ENCODE measurements at places on chromosomes 3 and 15.
A peak's percentile ranks its signal among the peaks of the same experiment; 100 is the strongest.

DNA sequence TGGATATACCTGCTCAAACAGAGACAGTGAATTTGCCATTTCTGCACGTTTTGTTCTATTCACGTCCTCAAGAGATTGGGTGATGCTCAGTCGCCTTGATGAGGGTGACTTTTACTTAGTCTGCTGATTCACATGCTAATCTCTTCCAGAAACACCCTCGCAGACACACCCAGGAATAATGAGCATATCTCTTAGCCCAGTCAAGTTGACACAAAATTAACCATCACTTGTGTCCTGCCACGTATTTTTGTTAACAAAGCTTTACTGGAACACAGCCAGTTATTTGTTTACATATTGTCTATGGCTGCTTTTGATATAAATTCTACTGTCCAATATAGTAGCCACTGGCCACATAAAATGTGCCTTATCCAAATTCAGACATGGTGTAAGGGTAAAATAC is 218.3 kb downstream of the FHIT start:
- no peak for DNase-seq

DNA sequence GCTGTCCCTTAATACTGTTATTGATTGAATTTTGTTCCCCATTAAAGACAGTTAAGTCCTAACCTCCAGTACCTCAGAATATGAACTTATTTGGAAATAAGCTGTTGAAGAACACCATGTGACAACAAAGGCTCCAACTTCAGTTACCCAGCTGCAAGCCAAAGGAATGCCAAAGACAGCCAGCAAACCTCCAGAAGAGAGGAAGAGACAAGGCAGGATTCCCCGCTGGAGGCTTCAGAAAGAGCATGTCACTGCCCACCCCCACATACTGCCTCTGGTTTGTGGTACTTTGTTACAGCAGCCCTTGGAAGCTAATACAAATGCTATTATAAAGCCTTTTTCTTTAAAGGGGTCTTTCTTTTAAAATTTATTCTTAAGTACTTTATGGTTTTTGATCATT is 18.4 kb upstream of the NEK10 start:
- DNase-seq: no peak

DNA sequence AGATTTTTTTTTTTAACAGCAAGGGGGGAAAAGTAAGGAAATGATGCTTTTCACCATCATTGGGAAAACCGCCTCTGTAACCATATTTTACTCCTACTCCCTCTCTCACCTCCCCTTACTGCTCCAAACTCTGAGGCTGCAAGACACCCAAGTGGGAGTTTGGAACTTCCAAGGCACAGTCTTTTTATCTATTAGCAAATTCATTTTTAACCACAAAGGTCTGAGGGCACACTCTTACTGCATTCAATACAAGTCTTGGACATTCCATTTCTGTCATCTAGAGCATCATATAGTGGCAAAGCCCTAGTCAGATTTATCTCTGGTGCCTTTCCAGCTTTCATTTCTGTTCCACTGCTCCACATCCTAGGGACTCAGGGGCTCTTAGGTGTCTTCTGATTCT is 13.2 kb downstream of the FAM162A start:
- no peak for DNase-seq

DNA sequence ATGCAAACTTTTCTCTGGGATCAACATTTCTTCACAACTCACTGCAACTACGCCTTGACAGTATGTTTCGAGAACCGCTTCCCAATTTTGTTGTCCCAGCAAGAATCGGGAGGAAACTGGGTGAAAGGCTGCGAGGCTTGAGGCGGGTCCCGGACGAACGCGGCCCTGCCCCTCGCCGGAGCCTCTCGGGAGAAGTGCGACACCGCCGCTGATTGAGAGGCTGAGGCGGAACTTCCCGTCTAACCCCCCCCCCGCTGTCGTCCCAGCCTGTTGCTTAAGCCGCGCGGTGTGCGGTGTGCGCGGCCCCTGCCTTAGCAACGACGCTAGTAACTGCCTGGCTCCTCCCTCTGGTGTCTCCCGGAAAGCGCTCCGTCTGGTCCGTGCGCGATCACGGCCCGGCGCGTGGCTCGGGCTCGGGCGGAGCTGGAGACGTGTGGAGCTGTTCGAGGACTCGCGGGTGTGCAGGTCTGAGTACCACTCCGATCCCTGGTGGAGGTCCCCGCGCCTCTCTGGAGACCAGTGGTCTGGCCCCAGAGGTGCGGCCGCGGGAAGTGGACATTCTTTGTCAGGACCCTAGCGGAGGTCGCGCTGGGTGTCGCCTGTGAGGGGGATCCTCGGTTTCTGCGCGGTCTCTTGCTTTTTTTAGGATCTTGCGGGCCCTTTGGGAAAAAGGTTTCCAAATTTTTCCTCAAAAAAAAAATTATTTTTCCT is at the start of the genes DTWD1 and FAM227B:
DTWD1 (plus strand) TSS at position 391 of the 711 bp plus-strand sequence. CDS start 4,120 bp downstream, outside the sequence.
FAM227B (minus strand) TSS at position 161 of the 711 bp plus-strand sequence. CDS start 5,647 bp downstream, outside the sequence.
- peak; percentile 95 for DNase-seq

DNA sequence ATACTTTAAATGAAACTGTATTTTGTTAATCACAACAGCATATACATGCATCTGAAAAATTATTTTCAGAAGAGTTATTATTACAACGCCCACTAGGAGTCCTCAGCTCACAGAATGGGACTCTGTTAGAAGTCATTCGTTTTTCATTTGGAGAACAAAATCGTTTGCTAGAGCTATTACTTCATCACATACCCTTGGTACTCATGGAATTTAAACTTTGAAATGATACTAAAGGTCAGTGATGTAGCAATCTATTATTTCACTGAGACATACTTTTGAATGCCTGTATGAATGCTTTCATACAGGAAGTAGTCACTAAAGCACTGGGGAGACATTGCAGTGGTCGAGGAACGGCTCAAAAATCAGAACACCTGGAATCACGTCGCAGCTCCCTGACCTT is 198.1 kb downstream of the MBNL1 start:
- DNase-seq: no peak

- DNase-seq: peak; percentile 82
Observed at GRCh38 chr15:68637767-68638404, 59.1 kb downstream of the CORO2B start.

GRCh38 chr15:41025393-41025792 is 72.1 kb downstream of the CHAC1 start:
- no peak for DNase-seq

DNA sequence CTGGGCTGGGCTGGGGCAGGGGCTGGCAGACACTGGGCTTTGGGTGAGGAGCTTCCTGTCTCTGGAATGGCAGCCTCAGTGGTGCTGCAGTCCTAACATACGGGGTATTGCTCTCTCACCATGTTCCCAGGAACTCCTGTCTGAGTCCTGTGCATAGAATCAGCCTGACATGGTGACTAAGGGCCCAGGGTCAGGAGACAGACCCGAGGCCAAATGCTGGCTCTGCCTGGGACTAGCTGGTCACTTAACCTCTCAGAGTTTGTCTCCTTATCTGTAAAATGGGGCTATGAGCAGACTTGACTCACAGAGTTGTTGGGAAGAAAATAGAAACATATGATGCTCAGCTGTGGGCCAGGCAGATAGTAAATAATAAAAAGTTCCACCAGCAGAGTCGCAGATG is 28.3 kb downstream of the PRKCD start:
- DNase-seq: no peak

GRCh38 chr3:112759210-112759609 is 87.5 kb downstream of the CD200R1L start:
- no peak for DNase-seq

- no peak for DNase-seq
Observed at GRCh38 chr3:30747771-30748281, 141.4 kb downstream of the TGFBR2 start.

- no peak for DNase-seq
Observed at GRCh38 chr3:51955893-51956770, 951 bp downstream of the GPR62 start.

DNA sequence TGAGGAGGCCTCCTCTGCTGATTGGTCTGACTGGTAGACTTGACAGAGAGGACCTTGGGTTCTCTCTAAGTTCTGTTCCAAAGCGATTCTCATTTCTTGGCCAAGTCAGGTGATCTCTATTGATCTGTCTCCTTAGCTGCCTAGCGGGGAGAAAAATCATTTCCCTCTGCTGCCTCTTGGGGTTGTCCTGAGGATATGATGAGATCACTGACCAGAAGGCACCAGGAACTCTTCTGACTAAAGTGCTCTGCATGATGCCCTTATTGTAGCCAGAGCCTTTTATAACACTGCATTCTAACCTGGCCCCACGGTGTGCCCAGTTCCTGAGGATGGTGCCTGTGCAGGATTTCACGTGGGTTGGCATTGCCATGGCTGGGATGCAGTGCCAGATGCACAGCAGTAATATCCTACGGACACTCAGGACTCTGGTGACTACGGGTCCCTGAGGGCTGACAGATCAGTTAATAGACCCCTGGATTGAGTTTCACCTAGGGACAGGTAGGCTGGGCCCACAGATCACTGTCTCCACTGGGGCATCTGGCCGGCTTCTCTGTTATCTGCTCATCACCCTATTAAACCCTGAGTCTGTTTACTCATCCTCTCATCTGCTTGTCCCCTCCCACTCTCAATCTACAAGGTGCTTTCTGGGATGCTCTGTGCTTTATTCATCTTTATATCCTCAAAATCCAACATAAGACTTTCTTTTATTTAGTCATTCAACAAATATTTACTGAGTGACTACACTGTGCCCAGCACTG is 3.9 kb upstream of the HEG1 start:
- DNase-seq: no peak

DNA sequence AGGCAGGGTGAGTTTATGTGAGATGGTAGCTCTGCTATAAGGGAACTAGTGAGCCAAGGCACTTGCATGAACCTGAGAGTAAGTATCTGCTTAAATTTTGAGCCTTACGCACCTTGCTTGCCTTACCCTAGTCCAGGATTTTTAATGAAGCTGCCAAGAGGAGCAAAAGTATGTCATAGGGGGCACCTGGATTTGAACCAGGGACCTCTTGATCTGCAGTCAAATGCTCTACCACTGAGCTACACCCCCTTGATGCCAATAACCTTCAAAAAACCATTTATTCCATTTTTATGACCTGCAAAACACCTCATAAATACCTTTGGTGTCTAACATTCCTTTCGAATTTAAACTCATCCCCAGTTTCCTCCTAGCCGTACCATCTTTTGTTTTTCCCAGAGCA is 88.3 kb upstream of the ACP3 start:
- no peak for DNase-seq

GRCh38 chr3:32667072-32667582 is 17.9 kb upstream of the CNOT10 start:
- DNase-seq: no peak

DNA sequence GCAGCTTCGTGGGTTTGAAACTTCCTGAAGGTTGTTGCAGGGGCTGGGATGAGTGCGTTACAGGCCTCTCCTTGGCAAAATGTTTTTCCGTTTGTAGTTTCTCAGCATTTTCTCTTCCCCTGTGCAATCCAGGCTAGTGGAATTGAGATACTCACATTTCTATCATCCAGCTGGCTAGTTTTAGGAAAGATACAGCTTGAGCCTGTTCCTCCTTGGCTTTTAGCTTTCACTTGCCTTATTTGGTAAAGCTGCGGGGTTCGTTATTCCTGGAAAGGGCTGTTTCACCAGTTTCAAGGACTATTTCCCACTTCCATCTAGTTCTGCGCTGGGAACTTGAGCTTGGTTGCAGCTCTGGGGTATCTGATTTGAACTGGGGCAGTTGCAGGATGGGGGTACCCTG is 90.3 kb downstream of the ITPR1 start:
- DNase-seq: no peak

GRCh38 chr3:3110749-3111361 is 681 bp upstream of the IL5RA start:
- DNase-seq: no peak

DNA sequence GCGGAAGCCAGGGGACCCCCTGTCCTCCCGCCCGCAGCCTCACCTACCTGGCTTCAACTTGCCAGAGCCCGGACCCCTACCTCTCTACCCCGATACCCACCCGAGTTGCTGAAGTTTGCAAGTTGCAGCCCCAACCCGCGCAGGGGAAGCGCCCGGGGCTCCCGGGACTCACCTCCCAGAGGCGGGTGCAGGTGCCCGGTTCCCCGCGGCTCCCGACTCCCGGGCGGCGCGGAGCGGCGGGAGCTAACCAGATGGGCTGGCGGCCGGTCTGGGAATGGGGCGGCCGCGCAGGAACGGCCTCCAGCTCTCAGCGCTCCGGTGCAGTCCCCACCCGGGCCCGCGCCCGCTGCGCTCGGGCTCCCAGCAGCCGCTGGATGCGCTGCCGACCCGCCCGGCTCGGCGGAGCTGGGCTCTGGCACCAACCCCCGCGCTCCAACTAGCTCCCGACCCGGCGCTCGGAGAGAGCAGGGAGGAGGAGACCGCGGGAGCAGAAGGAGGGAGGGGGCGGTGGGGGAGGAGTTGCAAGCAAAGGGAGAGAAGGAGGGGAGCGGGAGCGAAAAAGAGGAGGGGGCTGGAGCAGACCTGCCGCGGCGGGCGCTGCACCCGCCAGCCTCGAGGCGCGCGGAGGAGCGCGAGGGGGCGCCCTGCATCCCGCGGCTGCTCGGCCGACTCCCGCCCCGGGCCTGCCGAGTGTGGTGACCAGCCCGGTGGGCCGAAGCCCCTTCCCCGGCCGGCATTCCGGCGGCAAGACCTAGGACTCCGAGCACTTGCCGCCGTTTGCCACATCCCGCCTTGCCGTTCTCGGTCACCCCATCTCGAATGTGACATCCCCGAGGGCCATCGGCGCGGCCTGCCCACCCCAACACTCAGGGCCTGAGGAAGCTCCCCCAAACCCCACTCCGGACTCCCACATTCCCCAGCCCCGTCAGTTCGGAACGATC is at the start of gene SEMA5B:
SEMA5B (minus strand) TSS at position 472 of the 941 bp plus-strand sequence. CDS start 66,500 bp downstream, outside the sequence.
- no peak for DNase-seq

DNA sequence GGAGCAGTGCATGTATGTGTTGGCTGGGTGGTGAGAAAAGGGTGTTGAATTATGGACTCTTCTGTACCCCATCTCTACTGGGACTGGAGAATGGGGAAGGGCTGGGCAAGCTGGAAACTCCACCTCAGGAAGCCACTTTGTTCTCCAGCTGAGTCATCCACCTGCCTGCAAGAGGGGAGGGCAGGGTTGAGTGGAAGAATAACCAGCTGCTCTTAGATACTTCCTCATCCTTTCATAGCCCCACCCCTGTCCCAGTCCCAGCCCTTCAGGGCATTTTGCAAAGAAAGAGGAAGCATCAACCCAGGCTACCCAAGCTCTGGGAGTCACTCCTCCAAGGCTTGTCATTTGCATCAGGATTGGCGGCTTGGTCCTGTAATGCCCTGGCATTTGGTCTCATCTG is 33.1 kb downstream of the RAB11A start:
- peak; percentile 64 for DNase-seq

GRCh38 chr3:57078635-57079473 is 18.4 kb downstream of the SPATA12 start:
- no peak for DNase-seq

DNA sequence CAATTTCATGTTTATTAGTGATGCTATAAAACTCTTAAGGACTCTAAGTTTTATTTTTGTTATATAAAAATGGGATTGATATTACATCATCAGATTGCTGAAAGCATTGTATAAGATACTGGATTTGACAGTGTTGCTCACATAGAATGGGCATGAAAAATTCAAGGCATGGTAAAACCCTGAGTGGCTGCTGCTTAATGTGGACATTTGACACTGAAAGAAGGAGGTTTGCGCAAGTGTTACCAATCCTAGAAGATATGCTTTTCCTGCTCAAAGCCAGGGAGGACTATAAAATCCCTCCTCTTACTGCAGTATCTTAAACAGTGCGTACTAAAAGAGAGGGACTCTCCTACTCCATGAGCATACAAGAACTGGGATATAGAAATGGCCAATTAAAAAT is 65.8 kb upstream of the PTX3 start:
- no peak for DNase-seq
